CD4-positive, alpha-beta T cell treated with Interleukin-6 for 4 hours (primary cell): ENCODE measurements at places on chromosomes 13 and 19.

GRCh38 chr13:100825557-100825956 lies 151.0 kb upstream of the TMTC4 start:
- no peak for DNase-seq

- DNase-seq, result peak; percentile 84
Observed at GRCh38 chr19:3360421-3361383, 5.7 kb upstream of the NFIC start.

DNA sequence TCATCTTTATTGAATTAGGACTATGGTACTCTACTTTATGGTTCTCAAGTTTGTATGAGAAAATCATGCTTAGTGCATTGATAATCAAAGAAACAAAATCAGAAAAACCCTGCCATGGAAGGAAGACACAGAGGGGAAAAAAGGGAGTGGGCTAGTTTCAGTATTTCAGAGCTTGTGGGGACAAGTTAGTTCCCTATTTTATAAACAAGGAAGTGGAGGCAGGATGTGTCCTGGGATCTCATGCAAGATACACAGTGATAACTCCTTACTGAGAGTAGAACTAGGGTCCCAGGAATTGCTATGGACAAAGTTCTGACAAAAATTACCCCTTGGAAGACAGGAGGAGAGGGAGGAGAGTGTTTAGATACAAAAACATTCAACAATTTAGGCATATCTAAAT lies 1277.3 kb downstream of the UQCRFS1 start:
- DNase-seq, result no peak

DNA sequence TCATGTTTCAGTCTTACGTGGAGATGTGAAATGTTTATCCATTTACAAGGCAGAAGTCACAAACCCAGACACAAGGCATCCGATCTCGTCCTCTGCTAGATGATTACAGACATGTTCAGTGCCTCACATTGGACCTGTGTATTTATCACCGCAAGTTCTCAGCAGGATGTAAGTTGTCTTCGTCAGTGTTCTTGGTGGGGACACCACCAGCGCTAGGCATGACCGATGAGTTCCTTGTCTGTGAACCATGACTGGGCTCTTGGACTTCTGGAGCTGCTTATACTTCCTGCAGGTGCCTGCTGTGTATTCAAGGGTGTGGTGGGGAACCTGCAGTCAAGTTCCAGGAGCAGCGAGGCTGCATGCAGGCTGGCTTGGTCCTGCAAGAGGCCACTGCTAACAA lies 105.4 kb downstream of the URI1 start:
- DNase-seq, result no peak

- no peak for DNase-seq
Observed at GRCh38 chr13:75366380-75367280, 115.3 kb downstream of the TBC1D4 start.

GRCh38 chr13:99624936-99625540 lies 123.8 kb downstream of the TM9SF2 start:
- DNase-seq, result no peak
